GM12864 (cell line): ENCODE measurements at places on chromosomes 13 and 19.

DNA sequence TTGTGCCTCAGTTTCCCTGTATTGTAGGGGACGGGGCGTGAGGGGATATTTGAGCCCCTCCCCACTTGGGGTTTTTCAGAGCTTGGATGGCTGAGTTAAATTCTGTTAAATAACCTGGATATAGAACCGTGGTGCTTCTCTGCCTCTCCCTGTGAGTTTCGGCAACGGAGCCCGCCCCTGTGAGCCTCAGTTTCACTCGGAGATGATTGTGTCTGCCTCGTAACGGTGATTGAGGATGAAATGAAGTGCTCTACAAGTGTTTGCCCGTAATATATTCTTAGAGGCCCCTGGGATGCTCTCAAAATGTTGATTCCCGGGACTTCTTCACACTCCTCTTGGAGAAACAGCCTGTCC, 509 bp downstream of the KXD1 start:
- no peak for DNase-seq

DNA sequence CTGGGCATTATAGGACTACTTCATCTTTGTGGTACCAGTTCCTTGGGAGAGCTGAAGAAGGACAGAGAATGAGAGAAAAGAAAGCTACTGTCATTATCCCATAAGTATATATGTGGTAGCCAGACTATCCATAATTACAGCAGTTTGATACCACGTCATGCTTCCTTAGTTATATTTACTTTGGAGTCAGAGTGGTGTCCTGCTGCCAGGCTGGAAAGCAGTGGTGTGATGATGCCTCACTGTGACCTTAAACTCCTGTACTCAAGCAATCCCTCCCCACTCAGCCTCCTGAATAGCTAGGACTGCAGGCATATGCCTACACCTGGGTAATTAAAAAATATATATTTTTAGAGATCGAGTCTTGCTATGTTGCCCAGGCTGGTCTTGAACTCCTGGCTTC, 57.8 kb downstream of the WTIP start:
- DNase-seq, result no peak

GRCh38 chr13:20414546-20415305, 110.9 kb downstream of the CRYL1 start:
- DNase-seq, result no peak

GRCh38 chr13:44969551-44970484, 19.5 kb downstream of the NUFIP1 start:
- no peak for DNase-seq

- DNase-seq, result no peak
Measured at GRCh38 chr13:78402708-78403400, 200.5 kb downstream of the POU4F1 start.

- peak; percentile 100 for DNase-seq
Measured at GRCh38 chr19:58572818-58573657, at the start of gene MZF1. Gene MZF1 (minus strand): TSS chr19:58573335. CDS start chr19:58571389, 1,946 bp downstream.

DNA sequence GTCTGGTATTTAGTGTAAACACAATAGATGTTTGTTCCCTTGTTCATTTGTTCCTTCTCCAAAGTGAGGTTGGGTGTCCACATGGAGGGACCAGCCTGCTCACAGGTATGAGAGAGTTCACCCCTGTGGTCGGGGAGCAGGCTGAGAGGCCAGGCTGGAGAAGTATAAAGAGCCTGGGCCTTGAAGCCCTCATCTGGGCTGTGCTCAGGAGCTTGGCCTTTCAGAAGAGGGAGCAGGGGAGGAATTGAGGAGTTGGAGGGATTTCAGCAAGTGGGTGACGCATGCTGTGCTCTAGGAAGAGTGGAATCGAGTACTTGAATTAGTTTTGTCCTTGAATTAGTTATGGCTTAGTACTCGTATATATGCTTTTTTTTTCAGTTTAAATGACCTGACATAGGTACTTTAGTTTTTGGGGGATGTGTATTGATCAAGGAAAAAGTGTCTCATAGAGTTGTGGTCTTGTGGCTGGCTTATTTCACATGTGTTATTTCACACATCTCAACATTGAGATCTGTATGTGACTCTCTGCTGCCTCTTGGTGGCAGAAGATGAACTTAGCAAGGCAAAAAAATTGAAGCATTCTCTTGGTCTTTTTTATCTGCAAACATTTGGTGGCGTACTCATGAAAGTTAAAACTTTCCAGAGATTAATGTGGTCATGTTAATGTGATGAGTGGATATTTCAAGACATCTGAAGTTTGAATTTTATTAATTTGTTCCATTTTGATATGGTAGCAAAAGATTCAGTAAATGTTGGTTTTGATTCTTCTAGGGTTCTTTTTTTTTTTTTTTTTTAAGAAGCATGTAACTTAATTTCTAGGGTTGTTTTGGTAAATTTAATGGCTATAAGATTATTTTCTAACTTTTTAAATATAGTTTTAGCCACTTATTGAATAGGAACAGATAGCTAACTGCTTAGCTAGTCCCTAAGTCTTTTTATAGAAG, 54.3 kb downstream of the SLAIN1 start:
- peak; percentile 45 for DNase-seq

- no peak for DNase-seq
Measured at GRCh38 chr13:93344048-93344705, 117.6 kb downstream of the GPC6 start.

DNA sequence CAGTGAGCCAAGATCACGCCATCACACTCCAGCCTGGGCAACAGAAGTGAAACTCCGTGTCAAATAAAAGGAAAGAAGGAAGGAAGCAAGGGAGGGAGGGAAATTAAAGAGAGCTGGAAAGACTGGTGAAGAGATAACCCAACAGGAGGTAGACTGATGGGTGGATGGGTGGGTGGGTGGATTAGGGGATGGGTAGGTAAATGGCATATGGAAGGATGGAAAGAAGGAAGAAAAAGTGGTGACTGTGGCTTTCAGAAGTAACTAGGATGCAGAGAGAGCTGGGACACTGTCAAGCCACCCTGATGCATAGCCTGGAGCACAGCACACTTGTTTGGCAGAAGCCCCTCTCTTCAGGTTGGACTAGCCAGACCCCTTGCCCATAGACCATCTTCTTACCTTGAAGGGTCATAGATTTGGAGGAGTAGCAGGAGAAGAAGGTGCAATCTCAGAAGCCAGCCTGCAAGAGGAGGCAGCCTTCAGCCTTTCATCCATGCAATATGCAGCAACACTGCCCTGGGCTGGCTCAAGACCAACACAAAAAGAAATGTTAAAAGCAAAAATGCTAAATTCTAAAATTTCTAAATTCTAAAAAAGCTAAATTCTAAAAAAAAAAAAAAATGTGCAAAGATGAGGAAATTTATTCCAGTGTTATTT, 5.1 kb downstream of the IQCN start:
- DNase-seq, result no peak
